ENCODE measurements at places on chromosomes 5 and 9.

DNA sequence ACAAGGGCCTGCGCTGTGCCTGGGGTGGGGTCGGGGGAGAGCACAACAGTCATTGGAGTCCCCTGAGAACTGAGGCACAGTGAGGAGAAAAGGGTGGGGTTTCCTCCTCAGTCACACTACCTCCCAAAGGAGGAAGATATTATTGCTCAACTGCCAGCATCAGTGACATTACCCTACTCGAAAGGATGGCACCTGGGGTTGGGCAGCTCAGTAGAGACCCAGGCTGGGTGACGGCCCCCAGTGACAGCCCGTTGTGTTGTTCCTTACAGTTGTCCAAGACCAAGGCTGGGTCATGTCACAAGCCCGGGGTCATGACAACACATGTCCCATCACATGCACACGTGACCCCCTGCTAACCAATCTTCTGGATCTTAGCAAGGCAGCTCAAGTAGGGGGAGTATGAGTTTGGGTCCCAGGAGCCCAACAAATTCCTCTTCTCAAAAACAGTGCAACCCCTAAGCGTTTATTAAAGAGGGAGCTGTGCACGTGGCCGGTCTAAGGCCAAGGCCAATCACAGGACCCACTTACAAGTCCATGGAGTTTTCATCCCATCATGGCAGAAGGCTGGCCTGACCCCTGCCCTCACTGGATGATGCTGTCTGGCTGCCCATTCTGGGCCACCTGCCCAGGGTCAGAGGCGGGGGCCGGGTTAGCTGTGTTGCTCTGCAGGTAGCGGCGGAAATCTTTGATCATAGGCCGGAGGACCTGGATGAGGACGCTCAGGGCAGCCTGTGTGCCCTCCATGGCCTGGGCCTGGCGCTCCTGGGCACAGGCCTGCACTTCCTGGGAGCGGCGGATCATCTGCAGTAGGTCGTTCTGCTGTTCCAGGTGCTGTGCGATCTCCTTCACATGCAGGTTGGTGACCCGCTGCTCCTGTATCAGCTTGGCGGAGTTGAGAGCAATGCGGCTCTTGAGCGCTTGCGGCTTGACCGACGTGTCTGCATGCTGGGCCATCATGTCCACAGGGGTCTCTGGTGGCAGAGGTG, 4.0 kb downstream of the NAIF1 start:
- no peak for DNase-seq

DNA sequence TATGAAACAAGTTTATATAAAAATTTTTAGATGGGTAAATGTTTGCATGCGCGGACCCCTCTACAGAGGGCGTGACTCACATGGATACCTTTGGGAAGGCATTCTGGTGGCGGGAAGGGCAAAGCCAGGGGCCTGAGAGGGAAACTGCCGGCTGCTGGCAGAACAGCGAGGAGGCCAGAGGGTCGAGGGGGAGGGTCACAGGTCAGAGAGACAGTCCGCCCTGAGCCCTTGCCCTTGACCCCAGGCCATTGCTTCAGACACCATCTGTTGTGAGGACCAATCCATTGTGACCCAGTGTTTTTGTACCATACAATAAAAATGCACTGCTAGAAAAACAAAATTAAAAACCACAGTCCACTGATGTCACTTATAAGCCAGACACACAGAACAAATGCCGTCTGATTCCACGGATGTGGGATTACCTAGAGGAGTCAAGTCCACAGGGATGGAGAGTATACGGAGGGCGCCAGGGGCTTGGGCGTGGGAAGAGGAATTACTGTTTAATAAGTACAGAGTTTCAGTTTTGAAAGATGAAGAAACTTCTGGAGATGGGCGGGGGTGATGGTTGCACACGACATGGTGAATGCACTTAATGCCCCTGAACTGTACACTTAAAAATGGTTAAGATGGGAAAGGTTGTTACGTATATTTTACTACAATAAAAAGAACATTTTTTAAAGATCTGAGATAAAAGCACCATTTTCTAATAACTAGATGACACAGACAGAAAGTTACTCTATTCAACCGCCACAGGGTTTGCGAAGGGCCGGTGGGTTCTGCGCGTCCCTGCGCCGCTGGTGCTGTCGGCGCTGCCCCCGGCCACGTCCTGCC, 12.0 kb downstream of the BTNL9 start:
- DNase-seq: no peak

- DNase-seq: no peak
Measured at GRCh38 chr9:36078051-36078450, 41.3 kb downstream of the RECK start.

DNA sequence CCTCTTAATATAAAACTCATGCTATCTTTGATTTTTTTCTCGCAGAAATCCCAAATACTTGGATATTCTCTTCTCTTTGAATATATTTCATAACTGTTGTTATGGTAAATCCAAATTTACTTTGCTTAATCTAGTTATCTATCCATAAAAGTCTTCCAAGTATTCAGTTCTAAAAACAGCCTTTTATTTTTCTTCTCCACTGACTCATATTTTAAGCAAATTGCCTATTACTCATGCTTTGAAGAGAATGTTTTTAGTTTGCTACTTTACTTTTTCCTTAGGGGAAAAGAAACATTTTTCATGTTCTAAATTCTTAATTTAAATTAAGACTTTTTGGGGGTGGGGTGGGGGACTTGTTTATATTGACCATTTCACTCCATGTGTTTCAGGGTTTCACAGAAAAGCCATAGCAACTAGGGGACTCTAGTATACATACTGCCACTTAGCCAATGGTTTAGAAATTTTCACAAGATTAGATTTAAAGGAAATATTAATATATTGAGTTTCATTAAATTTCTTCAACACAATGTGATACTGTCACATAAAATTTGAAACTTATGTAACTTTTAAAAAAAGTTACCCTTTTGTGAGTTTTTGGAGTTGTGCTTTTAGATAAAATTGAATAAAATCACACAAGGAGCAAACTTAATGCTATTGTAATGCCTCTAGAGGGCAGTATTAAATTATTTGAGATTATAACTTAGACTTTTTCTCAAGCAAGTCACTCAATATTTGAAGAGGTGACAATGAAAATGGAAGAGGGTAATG, 545.8 kb upstream of the ARRDC3 start:
- peak; percentile 7 for DNase-seq

DNA sequence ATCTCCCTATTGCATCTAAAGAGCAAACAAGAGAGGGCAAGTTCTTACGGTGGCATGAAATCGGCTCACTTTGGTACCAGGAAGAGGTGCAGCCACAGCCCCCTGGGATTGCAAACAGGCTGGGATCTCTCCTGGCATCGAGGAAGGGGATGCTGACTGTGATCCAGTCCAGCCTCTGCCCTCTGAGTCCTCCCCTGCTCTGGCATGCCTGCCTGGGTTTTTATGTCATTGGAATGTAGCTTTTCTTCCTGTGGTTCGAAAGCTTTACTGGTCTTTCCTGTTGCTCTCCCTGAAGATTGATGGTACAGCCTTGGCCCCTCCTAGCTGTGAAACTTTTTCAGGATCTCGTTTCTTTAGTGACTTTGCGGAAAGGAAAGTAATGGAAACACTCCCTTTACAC, 6.6 kb downstream of the SLC46A2 start:
- peak; percentile 67 for DNase-seq

- no peak for DNase-seq
Measured at GRCh38 chr9:96423322-96423984, 5.3 kb upstream of the ZNF367 start.

DNA sequence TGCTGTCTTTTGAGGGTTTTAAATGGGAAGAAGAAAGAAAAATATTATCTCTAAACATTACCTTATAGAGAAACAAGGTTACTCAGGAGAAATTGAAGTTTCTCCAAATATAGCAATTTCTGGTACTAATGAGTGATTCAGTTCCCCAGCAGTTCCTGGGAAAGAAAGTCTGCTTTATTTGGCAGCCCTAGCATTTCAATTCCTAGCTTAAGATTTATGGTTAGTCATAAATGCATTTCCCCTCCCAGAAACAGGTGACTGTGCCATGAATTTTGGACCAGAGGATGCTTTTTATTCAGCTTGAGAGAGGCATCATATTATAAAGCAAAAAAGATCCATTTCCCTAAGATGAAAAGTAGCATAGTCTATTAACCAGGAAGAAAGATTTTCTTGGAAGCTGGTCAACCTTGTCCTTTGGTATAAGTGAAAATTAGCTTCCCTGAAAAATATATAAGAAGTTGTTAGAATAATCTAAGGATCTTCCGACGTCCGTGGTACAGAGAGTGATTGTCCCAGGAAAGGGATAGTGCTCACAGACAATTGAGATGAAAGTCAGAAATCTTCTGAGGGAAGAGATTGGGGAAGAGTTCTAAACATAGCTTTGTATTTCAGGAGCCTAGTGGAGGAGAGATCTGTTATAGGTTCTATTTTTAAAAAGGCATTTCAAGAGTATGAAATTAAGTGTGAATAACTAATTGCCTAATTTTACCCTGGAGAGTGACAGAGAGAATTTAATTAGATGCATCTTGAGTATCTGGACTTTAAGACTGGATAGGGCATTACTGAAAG, 164.9 kb downstream of the ESM1 start:
- DNase-seq: peak; percentile 15
